ENCODE measurements at places on chromosomes 5 and 9. TPM values are rescaled to one million over a fixed set of nuclear protein-coding genes. Genes with fewer than 3 reads are reported as not detected.

The GTF2H2 gene
- 6.8 TPM for total RNA-seq

The OLFM1 gene
- 5.3 TPM for total RNA-seq

The SURF2 gene
- total RNA-seq = 33.7 TPM

The CCDC112 gene
- 4.9 TPM for total RNA-seq

The ENC1 gene
- 14.1 TPM for total RNA-seq

The ICE1 gene
- 20.2 TPM for total RNA-seq

The SOX30 gene
- not detected for total RNA-seq

The SPATA31E1 gene
- total RNA-seq = not detected

The COX7C gene
- 388 TPM for total RNA-seq

The NKD2 gene
- total RNA-seq = 2.7 TPM

The CTXN3 gene
- not detected for total RNA-seq

The WWC1 gene
- total RNA-seq = 23.5 TPM

The TEX48 gene
- not detected for total RNA-seq

The RNF183 gene
- 1.5 TPM for total RNA-seq

All from lower leg skin (tissue), 4 donors.